EH (cell line): ENCODE measurements at places on chromosomes 2 and 18.

DNA sequence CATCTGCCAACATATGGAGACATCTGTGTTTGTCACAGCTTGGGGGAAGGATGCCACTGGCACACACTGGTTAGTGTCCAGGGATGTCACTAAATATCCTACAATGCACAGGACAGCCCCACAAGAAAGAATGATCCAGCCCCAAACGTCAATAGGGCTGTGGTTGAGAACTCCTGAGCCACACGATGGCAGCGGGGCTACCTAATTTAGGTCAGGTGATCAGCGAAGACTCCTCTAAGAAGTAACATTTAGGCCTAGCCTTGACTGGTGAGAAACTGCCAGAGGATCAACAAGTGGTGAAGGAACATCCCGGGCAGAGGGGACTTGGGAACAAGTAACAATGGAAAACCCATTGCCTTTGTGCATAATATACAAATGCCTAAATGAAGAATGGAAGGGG, 5.0 kb upstream of the TGIF1 start:
- no peak for DNase-seq

DNA sequence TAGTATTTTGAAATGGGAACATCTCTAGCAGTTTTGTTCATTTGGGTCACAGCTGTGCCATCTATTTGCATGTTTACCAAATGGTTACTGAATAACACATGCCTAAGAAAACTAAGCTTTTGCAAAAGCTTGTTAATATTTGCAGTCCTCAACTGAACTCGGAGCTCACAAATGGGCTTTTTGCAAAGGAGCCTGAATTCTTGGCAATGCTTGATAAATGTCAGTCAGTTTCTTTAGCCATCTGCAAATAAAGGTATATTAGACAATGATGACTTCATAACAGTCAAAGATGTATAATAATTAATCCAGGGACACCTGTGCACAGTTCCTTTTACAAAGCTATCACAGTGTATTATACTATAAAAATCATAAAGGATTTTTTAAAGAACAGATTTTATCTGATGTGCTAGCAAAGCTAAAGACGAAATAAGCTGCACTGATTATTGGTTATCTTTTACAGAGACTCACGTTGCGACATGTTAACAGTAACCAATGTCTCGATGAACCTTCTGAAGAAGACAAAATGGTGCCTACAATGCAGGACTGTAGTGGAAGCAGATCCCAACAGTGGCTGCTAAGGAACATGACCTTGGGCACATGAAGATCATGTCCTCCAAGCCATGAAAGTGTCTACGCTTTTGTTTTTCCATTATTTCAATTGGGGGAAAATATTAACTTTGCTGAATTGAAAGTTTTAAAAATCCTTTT, 248.4 kb upstream of the KCNJ3 start:
- no peak for DNase-seq

- peak; percentile 19 for DNase-seq
Observed at GRCh38 chr2:170122883-170123547, 54.9 kb upstream of the MYO3B start.

DNA sequence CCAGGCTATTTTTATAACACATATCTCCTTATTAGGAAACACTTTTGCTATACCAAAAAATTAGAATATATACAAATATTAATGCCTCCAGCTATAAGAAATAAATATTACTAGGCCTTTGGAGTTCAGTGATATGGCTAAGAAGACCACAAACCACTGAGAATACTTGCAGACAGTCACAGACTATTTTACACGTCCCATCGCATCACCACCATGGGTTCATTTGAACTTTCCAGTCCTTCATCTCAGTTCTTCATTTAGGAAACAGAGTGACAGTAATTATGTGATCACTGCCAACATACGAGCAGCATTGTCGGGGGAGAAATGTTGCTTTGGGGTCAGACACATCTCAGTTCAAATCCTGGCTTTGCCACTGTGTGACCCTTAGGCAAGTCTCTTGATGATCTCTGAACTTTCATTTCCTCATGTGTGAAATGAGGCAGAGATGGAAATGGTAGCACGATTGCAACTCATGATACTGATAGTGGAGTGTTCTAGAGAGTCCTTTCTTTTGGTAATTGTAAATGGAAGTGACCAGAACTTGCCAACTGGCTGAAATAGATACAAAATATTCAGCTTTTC, 138.9 kb upstream of the NRP2 start:
- DNase-seq, result no peak

DNA sequence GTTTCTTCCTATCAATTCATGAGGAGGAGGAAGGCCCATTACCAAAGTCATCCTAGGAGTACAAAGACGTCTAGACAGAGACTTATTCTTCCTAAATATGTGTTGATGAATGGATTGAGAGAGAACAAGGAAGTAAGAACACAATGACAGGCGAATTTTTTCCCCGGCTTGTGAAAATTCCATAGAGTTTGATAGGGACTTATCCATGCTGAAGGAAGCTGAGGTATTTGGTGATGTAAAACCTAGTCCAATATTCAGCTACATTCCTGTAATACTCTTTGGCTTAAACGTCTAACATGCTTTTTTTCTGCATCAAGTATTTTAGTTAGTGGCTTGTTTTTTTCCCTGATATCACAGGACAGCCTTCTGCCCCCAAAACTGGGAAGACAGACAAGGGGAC, 121.9 kb upstream of the MYT1L start:
- peak; percentile 9 for DNase-seq

GRCh38 chr2:226474131-226474530, 325.5 kb downstream of the IRS1 start:
- DNase-seq, result peak; percentile 41

DNA sequence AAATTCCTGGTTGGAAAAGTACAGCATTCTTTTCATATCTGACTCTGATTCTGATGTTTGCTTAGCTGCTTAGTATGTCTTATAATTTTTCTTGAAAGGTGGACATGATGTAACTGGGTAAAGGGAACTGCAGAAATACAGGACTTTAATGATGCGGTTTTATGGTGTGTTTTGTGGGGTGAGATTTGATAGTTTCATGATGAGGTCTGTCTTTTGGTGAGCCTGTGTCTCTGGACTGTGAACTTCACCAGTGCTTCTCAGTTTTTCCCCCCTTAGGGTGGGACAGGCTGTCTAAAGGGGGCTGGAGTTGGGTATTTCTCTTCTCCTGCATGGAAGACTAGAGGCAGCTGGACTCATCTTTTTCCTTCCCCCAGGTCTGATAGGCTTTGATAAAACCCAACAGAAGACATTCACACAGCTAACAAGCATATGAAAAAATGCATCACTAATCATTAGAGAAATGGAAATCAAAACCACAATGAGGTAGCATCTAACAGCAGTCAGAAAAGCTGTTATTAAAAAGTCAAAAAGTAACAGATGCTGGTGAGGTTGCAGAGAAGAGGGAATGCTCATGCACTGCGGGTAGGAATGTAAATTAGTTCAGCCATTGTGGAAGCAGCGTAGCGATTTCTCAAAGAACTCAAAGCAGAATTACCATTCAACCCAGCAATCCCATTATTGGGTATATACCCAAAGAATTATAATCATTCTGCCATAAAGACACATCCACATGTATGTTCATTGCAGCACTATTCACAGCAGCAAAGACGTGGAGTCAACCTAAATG, 77.6 kb downstream of the EPC2 start:
- DNase-seq, result peak; percentile 64

GRCh38 chr2:98460573-98461497, 16.2 kb downstream of the INPP4A start:
- no peak for DNase-seq

DNA sequence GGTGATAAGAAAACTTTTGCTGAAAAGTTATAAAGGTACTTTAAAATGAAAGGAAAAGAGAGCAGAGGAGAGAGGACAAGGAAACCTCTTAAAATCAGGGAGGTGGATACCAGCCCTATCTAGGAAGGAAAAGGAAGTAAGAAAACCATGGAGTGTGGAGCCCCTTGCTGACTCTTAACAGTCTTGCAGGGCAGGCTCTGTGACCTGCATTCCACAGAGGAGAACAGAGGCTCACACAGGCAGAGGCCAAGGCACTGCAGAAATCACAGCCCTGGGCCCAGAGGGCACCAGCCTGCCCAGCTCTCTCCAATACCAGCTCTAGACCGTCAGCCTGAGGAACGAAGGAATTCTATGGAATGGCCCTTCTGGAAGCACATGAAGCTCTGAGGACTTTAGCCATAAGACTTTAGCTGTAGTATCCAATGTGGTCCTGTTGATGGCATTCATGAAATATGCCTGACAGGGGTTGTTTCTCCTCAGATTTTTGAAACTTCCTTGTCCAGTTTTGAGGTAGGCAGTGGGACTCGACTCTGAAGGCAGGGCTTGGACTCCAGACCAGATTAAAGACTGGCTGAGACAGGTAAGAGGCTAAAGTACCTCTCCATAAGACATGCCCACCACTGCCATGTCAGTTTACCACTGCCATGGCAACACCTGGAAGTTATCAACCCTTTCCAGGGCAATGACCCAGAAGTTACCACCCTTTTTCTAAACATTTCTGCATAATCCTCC, 216.3 kb downstream of the ANAPC1 start:
- DNase-seq, result peak; percentile 86

DNA sequence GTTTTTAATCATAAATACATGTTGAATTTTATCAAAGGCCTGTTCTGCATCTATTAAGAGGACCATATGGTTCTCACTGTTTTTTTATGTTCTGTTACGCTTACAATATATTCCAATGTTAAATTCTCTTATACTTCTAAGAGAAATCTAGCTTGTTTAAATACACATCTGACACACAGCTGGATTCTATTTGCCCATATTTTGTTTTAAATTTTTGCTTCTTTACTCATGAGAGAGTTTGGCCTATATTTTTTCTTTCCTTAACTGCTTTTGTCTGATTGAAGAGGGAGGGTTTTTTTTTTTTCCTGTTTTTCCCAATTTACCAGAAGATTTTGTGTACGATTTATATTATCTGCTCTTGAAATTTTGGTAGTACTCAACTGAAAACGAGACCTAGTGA, 34.9 kb downstream of the RNF144A start:
- DNase-seq, result no peak

GRCh38 chr2:165891345-165891744, 62.2 kb downstream of the TTC21B start:
- no peak for DNase-seq

GRCh38 chr18:64244571-64244970, 95.7 kb upstream of the LINC00305 start:
- no peak for DNase-seq

- DNase-seq, result no peak
Observed at GRCh38 chr2:20430035-20430434, 16.8 kb upstream of the RHOB start.

DNA sequence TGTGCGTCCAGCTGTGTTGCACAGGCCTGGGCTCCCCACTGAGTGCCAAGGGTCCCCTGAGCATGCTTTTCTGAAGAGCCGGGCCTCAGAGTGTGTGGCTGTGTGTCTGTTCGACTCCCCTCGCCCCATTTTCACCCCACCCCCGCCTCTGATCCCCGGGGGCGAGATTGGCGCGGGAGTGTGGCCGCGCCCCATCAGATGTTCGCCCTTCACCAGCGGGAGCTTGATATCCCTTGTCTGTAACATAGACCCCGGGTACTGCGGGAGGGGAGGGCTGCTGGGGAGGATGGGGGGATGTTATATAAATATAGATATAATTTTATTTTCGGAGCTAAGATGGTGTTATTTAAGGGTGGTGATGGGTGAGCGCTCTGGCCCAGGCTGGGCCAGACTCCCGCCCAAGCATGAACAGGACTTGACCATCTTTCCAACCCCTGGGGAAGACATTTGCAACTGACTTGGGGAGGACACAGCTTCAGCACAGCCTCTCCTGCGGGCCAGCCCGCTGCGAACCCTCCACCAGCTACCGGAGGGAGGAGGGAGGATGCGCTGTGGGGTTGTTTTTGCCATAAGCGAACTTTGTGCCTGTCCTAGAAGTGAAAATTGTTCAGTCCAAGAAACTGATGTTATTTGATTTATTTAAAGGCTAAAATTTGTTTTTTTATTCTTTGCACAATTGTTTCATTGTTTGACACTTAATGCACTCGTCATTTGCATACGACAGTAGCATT, 1.5 kb downstream of the RHOB start:
- peak; percentile 43 for DNase-seq
